Head of caudate nucleus (tissue), 42 donors: ENCODE measurements at places on chromosomes 16 and 17.
A peak's percentile ranks its signal among the peaks of the same experiment; 100 is the strongest.

DNA sequence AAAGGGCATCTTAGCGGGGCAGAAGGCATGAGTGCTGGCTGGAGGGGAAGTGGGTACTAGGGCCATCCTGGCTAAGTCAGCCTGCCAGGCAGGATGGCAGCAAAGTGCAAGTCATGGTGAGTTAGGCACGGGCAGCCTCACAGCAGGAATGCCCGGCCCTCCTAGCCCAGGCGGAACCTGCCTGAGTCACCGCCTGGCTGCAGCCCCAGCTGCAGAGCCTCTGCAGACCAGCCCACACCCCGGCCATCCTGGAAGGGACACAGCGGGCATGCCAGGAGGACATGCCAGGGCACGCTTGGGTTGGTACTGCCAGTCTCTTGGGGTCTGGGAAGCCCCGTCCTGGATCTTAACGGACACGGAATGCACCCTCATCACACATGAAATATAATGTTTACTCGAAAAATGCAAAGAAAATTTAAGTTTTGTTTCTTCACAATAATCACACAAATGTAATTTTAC is 5.0 kb upstream of the ALDH3A1 start:
- peak; percentile 90 for DNase-seq

DNA sequence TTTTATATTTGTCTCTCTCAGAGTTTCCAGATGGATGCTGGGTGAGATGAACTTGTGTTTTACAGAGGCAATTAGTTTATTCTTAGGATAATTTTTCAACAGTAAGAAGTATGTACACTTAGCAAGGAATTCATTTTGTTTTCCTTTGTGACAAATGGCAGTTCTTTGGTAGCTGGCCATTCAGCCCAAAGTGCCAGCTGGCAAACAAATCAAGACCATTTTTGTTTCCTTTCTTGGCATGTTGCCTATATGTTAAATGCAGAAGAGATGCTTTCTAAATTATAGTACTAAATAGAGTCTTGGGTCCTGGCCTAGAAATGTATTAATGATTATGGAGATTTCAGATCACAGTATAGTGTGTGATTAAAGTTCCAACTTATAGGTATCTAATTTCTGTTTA is 337.1 kb downstream of the CNTNAP4 start:
- DNase-seq = no peak

GRCh38 chr17:62617894-62618472 is 9.5 kb upstream of the MRC2 start:
- DNase-seq = no peak

GRCh38 chr17:39919087-39919683 is 750 bp upstream of the GSDMB start:
- no peak for DNase-seq

- no peak for DNase-seq
Measured at GRCh38 chr17:72683506-72684404, 408.7 kb downstream of the SLC39A11 start.

DNA sequence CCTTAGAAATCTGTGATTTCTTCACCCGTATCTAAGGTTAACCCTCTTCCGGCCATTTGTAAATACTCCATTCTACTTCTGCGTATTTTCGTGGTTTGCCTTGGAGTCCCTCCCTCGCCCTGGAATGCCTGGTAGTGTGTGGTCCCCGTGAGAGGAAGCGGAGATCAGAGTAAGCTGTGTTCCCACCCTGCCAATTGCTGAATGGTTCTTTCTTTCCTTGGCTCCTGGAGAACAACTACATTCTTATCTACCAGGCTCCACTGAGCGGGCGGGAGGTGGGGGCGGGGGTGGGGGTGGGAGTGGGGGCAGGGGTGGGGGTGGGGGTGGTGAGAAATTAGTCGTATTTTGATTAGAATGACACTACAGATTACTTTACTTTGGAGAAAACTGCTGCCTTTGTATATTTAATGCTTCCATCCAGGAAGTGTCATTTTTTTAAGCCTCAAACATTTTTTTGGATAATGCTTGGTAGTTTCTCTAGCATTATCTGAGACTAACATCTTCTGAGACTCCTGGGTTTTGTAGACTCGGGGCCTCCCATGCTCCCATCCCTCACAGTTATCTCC is 20.9 kb upstream of the FASN start:
- no peak for DNase-seq

GRCh38 chr17:49191917-49192741 is 18.2 kb downstream of the GNGT2 start:
- DNase-seq = peak; percentile 93

GRCh38 chr17:63956296-63956920 is 16.3 kb downstream of the SCN4A start:
- DNase-seq = no peak

GRCh38 chr16:77238593-77238992 is 39.4 kb downstream of the SYCE1L start:
- DNase-seq = no peak

GRCh38 chr16:68351463-68351862 is 40.6 kb downstream of the PRMT7 start:
- DNase-seq = no peak

- DNase-seq = no peak
Measured at GRCh38 chr16:35398180-35398579, 1938.8 kb downstream of the TP53TG3F start.

DNA sequence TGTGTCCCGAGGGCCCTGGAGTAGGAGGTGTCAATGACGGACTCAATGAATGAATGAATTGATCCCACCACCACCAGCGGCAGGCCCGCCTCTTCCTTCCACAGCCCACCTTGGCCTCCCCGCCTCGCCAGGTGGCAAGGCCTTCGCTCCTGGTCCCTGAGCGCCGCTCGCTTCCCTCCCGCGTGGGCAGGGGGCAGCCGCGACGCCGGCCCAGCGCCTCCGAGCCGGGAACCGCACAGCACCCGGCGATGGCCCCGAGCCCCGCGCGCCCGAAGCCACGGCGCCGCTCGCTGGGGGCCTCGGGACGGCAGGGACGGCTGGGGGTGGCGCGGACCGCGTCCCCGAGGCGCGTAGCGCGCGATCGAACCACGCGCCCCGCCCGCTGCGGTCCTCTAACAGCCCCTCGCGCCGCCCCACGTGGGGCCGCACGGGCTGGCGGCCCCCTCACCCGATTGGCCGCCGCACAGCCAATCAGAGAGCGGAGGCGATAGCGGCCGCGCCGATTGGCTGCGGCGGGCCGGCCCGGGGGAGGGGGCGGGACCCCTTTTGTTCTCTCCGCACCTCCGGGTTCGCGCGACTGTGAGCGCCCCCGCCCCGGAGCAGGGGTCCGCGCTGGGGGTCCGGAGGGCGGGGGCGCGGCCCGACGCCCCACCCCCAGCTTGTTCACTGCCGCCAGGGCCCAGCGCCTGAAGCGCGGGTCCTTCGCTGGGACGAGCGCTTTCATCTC is 31.4 kb downstream of the ACTG1 start:
- peak; percentile 79 for DNase-seq

DNA sequence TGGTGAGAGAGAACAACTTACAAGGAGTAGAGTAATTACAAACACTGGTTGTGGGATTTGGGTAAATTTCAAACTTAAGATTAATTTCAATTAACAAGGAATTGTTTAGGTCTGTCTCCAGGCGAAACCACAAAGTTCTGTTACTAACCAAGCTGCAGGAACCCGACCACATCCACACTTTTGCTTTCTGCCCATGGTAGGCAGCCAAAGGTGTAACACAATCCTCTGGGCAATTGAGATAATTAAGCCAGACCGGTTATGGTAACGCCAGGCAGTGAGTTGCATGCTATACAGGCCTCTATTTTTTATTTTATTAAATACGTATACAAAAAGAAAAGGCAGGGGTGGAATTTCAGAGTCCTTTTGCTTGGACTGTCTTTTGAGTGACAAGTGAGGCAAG is 12.0 kb downstream of the KCNJ2 start:
- no peak for DNase-seq

GRCh38 chr17:29570521-29570920 is 2.0 kb downstream of the TP53I13 start:
- no peak for DNase-seq

GRCh38 chr16:64900019-64900418 is 221.8 kb downstream of the CDH11 start:
- no peak for DNase-seq

GRCh38 chr17:10836966-10837590 is 809 bp downstream of the PIRT start:
- DNase-seq = no peak

- DNase-seq = peak; percentile 76
Measured at GRCh38 chr17:65561452-65562205, at the start of gene AXIN2. Gene AXIN2 (minus strand): TSS chr17:65561648. CDS start chr17:65558620, 3,028 bp downstream.

DNA sequence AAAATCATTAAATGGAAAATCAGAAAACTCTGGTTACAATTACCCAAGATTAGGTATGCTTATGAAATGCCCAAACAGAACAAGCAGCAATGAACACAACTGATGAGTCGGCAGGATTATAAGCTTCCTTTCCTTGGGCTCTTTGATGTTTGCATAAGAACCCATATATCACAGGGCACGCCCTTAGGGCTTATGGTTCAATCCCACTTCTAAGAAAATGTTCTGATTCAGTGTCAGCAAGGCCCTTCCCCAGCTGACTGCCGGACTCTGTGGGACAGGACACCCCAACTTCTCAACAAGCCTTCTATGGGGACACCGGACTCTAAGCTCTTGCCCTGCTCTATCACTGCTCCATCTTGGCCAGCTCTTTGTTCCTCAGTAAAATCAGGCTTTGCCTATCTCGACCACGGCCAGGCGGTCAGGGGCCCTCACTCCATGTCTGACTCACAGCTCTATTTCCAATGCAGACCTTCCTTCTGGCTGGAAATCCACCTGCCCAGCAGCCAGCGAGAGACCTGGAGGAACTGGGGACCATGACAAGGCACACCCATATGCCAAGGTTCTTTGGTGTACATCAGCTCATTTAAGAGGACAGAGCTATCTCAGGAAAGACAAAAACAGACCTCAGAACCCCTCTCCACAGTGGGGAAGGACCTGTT is 26.8 kb downstream of the LITAFD start:
- DNase-seq = no peak

GRCh38 chr16:16867973-16868372 is 489.0 kb downstream of the NPIPA7 start:
- no peak for DNase-seq

- DNase-seq = no peak
Measured at GRCh38 chr17:62653826-62654761, 26.6 kb downstream of the MRC2 start.

GRCh38 chr16:79651363-79651762 is 50.8 kb upstream of the MAF start:
- DNase-seq = peak; percentile 42

GRCh38 chr16:72480911-72481310 is 309.0 kb upstream of the PMFBP1 start:
- no peak for DNase-seq

DNA sequence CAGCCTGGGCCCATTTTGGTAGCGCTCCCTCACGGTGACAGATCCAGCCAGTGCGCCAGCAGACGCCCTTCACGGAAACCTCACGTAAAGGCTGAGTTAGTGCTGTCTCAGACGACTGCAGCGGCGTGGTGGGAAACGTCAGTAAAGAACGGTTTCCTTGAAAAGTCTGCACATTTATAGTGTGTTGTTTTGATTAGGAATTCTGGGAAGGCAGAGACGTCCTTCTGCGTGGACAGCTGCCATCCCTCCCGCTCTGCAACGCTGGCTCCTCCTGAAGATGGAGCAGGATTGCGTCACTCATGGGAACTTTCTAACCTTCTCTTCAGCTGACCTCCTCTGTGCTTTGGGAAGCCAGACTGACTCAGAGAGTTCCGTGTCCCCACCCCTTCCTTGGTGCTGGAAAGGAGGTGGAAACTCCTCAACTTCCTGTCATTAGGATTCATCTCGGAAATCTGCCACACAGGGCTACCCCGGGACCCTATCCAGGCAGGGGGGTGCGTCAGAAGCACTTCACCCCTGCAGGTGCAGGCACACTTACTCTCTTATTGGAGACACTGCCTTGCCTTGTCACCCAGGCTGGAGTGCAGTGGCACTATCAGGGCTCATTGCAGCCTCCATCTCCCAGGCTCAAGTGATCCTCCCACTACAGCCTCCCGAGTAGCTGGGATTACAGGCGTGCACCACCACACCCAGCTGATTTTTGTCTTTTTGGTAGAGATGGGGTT is 24.3 kb upstream of the CRISPLD2 start:
- no peak for DNase-seq

DNA sequence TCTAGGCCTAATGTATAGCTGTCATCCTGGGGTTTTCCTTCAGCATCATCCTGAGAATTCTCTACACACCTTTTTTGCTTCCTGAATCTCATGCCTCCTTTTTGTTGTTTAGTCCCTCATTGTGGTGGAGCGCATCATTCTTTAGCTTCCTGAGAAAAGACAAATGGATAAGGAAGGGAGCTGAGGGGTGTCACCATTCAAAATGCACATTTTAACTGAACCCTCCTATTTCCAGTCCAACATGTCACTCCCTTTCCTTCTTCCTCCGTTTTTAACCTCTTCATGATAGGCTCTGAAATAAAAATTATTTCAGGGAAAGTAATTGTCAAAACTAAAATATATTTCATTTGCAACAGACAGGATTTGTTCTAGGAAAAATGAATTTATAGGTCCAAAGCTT is 39.7 kb upstream of the GNAO1 start:
- DNase-seq = no peak

- no peak for DNase-seq
Measured at GRCh38 chr17:32355649-32356377, 5.9 kb downstream of the ZNF207 start.

DNA sequence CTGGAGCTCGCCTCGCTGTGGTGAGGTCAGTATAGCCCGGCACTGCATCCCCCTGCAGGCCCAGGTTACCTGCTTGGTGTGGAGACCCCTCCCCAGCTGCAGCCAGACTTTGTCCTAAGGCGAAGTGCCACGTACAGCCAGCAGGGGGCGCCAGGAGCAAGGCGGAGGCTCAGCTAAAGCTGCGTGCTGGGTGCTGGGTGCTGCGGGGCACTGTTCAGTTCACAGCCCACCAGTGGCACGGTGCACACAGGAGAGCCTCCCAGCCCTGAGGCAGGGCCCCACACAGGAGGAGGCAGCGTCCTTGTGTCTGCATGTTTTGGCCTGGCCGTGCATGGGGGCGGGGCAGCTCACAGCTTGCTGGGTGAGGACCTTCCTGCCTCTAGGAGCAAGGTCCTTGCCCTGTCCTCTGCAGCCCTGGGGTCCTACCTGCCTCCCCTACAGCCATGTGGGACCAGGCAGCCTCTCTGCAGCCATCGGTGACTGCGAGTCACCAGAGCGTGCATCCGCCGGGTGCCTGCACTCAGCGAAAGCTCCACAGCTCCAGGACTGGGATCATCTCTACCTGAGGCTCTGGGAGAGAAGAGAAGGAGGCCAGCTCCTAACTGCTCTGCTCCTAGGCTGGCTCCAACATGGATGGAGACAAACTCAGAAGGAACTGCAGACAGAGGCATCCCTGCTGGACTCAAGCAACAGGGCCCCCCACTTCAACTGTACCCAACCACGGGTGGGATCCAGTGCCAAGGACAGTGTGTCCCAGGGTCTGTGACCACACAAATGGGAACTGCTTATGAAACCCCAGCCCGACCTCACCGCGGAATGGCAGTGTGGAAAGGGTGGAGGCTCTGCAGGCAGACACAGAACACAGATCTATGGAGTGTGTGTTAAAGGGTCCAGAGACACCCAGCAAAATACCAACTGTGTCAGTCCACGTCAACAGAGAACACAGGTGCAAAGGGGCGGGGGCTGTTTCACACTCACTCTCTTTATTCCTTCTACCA is 19.0 kb downstream of the SLC7A5 start:
- DNase-seq = peak; percentile 62

- DNase-seq = no peak
Measured at GRCh38 chr16:7380911-7381310, 48.3 kb downstream of the RBFOX1 start.
